ENCODE measurements at places on chromosomes 4 and X.
A peak's percentile ranks its signal among the peaks of the same experiment; 100 is the strongest.

DNA sequence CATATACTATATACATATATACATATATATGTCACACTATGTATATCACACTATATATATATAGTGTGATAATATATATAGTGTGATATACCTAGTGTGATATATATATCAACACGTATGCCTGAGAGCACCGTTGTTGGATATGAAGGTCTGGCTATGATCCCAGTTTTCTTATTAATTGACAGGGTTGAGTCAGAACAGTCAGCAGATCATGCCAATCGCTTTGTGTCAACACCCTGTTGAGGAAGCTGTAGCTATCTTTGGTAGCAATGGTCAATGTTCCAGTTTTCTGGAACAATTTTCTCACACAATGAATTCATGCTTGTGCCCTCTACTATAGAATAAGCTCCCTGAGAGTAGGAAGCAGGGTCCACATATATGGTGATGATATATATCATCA, 496.0 kb upstream of the AGA start:
- DNase-seq = no peak

GRCh38 chrX:41779030-41779564, 55.1 kb downstream of the GPR82 start:
- no peak for DNase-seq

DNA sequence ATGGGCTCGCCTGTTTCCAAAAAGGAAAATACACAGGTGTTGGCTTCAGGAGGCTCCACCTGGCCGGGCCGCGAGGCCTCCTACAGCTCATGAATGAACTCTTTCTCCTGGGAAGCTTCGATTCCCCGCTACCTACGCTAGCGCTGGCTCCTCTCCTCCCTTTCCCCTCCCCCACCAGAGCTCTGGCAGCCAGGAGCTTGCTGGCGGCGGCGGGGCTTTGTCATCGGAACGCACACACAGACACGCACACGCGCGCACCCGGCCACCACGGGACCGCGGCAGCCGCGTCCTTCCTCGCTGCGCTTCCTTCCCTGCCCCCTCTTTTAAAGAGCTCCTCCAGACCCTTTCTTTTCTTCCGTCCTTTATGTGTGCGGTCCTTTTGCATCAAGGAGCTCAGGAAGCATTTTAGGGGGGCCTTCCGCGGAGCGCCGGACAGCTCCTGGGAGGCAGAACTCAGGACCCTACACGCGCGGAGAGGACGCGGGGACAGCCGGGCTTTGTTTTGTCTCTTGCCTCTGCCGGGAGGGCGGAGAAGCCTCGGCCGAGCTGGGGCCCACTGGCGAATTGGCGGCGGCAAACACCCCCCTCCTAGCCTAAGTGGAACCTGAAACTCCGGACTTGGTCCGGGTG, 70.2 kb upstream of the BCOR start:
- no peak for DNase-seq

GRCh38 chrX:112643721-112644120, 36.0 kb downstream of the LHFPL1 start:
- no peak for DNase-seq

- no peak for DNase-seq
These were observed 118.4 kb upstream of the LNX1 start for GRCh38 chr4:53709693-53710092.

GRCh38 chrX:10597871-10598270, 22.5 kb downstream of the MID1 start:
- no peak for DNase-seq

GRCh38 chr4:70356185-70356584, 4.4 kb upstream of the SMR3A start:
- DNase-seq = no peak

GRCh38 chr4:175419236-175419718, 392.8 kb downstream of the GPM6A start:
- no peak for DNase-seq

- no peak for DNase-seq
These were observed 62.9 kb downstream of the RHOXF2B start for GRCh38 chrX:120014354-120015130.

GRCh38 chrX:11341274-11342201, 48.3 kb downstream of the AMELX start:
- DNase-seq = no peak

- DNase-seq = no peak
These were observed 5.2 kb downstream of the NHS start for GRCh38 chrX:17380221-17380620.

DNA sequence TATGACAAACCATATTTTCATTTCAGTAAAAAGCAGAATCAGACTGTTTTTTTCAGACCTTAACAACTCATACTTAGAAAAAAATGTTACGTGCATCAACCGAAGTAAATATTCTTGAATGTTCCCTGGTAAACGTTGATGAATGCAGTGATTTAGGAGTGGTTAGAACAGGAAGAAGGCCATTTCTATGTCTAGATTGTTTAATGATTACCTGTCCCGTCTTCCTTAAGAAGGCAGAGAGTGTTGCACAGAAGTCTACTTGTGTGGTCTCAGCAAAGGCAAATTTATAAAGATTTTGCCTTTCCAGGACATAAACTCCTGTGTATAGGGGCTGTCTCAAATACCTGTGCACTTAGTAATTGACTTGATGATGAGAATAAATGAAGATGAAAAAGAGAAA, 134.5 kb downstream of the MGST2 start:
- DNase-seq = no peak

DNA sequence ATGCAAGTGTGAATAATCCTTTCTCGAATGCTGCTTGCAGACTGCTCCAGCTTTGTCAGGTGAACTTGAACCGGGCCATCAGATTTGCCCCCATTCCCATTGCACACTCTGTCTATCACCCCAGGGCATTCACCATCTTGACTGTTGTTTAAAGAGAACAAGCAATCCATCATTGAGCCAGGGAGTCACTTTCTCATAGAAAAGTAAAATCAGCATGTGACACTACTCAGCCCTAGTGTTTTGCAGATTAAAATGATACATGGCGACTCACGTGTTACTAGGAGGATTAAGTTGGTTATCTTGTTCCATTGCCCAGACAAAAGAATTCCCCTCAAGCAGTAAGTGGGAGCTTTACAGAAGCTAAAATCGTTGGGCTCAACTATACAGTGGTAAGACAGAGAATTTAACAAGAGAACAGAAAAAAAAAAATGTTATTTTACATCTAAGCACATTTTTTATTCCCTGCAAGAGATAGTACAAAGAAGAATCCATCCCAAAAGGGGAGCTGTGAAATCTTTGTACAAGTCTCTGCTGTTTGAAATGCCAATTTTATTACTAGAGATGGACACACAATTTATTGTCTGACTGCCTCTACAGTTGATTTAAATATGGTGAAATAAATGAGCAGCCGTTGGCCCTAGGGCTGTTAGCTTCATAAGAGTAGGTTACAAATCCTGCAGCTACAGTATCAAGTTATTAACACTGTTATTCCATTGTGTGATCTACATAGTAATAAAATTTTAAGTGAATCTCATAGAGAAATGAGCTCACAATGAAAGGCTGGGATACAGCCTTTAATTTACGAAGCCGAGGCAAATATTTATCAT, 67.5 kb downstream of the NEUROG2 start:
- no peak for DNase-seq

DNA sequence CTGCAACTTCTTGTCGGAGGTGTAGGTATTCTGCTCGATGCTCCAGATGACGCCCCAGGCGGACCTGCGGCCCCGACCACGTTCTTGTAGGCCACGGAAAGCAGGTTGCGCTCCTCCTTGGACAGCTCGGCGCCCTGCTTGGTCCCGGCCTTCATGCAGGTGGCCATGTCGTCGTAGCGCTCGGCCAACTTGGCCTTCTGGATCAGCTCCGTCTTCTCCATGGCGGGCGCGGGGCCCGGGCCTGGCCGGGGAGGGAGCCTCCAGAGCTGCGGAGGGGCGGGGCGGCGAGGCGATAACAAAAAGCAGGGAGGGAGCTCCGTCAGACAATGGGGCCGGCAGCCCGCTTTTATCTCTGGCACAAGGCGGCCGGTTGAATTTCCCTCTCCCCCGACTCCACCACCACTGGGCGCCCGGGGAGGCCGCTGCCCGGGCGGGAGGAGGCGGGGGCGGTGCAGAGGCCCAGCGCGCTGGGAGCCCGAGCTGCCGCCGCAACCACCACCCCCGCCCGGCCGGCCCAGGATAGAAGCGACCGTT, 28.3 kb upstream of the DRP2 start:
- DNase-seq = no peak

DNA sequence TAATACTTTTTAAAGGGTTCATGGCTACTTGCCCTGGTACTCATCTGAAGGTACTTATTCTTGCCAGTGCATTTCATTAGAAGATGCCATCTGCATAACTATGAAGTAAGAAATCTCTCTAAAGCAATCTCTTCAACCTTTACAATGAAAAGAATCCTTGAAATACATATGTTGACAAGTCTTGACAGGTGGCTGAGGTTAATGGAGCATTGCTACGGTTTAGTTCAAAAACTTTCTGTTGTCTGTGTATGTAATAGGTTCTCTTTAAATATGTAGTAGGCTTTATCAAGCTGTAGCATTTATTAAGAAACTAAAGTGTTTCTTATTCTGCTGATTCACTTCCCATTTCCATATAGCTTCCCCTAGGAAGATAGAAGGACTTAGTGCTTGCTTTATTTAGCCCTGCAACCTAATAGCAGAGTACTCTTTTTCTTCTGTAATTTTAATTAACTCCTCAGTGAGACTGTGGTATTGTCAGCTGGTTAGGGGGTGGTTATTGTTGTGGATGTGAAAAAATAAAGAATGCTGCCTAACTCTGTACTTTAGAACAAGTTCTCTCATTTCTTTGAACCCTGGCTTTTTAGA, 39.3 kb downstream of the SLAIN2 start:
- DNase-seq = no peak

GRCh38 chrX:136025091-136025490, 39.9 kb downstream of the SLC9A6 start:
- DNase-seq = no peak

DNA sequence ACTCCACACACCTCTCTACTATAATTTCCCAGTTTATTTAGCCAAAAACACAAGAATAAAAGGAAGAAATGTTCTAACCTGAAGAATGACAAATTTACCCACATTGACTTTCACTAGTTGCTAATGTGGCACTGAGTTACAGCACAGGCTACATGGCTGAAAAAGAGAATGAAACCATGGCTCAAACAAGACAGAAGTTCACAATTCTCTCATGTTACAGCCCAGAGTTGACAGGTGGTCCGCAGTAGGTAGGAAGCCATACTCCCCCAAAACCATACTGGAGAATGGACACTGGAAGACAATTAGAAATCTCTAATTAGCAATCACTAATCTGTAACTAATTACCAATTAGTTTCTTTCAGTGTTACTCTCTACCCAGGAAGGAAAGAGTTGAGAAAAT, 170.8 kb downstream of the ADGRA3 start:
- DNase-seq = no peak

DNA sequence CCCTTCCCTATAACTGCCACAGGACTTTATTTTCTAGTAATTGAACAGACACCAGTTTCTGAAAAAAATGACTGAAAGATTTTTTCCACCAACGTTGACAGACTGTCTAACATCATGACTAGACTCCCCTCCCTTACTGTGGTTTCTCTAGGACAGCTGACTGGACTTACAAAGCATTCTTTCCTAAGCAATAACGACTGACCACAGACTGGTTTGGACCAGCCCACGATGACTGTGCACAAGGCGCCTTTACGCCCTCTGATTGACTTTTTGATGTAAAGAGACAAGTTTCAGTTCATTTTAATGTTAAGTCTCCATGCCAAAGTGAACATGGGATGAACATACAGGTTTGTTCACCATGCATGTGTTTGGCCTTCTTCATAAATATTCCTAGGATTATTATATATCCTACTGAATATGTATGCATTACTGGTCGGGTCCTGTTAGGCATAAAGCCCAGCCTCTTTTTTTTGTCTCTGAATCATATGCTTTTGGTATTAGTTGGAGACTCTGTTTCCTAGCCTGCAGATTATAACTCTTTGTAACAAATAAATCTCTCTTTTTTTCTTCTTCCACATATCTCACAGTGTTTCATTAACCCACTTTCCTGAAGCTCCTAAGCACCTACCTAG, 50.5 kb upstream of the UGT2B4 start:
- no peak for DNase-seq

DNA sequence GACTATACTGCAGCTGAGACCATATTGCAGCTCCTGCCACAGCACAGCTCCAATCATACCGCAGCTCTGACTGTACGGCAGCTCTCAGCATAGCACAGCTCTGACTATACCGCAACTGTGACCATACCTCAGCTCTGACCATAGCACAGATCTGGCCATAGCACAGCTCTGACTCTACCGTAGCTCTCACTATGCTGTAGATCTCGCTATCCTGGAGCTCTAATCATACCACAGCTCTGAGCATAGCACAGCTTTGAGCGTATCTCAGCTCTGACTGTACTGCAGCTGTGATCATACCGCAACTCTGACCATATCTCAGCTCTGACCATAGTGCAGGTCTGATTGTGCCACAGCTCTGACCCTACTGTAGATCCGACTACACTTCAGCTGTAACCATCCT, 139.2 kb downstream of the ASMT start:
- no peak for DNase-seq

GRCh38 chr4:153623491-153623890, 60.6 kb upstream of the TLR2 start:
- no peak for DNase-seq

DNA sequence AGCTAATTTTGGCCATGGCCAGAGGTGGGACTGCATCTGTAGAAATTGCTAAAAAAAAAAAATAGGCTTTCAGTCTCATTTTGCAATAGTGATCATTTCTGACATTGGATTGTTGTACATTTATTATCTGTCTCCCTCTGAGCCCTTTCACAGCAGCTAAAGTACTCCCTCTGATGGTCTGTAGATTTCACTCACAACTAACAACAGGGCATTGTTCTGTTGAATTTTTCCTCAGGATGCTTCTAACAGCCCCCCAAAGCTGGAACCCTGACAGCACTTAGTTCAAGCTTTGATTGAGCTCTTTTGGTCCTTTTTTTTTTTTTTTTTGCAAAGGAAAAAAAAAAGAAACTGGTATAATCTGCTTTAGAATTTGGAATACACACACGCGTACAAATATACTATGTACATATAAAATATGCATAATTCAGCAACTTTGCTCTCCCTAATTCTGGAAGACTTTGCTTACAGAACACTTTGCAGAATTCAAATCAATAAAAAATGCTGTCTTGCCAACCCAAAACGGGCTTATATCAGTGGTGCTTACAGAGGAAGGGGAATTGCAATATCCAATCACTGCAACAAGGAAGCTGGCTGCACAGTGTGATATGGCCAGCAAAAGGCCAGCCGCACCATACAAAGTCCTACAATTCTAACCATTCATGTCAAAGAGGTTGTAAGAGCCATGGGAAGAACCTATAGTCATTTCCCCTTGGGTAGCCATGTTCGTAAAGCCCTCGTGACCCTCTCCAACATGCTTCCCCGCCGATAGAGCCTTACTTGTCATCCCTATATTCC, 406.4 kb downstream of the SMARCA1 start:
- no peak for DNase-seq

GRCh38 chr4:36573441-36573840, 292.0 kb downstream of the DTHD1 start:
- no peak for DNase-seq

DNA sequence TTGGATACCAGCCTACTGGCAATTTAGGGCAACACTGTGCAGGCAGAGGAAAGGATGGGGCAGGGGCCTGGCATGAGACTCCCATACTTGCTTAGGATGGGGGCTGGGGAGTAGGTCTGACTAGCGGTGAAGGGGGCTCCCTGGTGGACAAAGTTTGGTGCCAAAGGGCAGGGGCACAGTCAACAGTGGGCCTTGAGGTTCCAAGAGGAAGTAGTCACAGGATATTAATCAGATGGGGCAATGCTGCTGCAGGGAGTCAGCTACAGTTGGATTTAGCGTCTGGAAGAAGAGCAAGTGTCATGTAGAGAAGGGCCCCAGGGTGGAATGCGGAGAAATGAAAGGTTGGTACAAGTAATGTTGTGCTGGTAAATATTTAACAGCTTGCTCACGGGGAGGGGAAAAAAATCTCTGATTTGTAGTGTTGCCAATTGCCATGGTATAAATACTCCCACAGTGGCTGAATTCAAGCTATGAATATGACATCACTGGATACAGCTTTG, 139.4 kb downstream of the PJA1 start:
- peak; percentile 91 for DNase-seq

Measured in vagina (tissue), 2 donors.